ENCODE measurements at places on chromosomes 6 and 20. TPM values are rescaled to one million over a fixed set of nuclear protein-coding genes. Genes with fewer than 3 reads are reported as not detected.

The CYP39A1 gene
- total RNA-seq: 17.4 TPM

The TNFRSF21 gene
- total RNA-seq: 42.4 TPM

DNA sequence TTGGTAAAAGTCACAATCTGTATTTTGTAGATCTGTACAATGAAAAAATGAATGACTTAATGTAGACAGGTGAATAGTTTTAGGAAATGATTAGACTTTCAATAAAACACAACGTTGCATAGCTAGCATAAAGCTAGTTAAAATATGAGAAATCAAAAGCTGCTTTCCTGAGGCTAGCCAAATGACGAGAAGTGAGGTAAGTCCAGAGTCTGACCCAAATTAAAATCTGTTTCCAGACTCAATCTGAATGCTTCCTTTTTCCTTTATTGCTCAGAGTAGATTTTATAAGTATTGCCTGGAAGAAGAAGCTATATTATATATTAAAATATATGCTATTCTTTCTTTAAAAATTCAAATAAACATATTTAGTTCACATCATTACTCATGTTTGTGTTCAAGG is 615.4 kb downstream of the CD109 start:
- DNase-seq: no peak

DNA sequence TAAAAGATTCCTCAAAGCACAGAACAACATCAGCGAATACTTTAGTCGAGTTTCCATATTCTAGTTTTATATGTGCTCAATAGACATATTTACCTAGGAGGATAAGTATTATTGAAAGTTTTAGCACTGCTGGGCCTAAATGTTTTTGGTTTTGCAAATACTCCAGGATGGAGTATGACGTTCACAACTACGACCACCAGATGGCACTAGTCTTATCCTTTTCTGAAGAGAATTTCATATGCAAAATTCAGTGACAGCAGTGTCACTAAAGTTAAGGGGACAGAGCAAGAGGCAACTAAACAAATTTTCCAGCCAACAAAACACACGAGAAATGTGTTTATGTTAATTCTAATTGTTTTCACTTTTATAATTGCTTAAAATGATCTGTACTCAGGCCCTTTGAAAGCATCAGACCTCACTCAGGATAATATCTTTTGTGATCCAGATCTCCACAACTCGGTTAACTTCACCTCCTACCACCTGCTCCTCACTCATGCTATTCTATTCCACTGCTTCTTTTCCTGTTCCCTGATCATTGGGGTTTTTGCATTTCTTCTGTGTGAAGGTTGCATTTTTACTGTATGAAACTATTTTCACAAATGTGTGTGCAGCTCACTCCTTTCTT is 220.8 kb downstream of the TRDN start:
- peak; percentile 51 for DNase-seq

DNA sequence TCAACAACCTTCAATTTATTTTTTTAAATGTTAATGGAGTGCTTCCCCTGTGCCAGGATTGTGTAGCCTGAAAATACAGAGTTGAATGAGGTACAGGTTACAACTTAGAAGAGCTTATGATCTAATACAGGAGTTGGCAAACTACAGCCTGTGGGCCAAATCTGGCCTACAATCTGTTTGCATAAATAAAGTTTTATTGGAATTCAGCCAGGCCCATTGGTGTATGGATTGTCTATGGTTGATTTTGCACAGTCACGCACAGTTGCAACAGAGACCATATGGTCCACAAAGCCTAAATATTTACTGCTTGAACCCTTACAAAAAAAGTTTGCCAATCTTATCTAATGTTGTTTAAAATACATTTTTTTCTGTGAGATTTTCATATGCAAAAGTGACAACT is 177.3 kb upstream of the CCN2 start:
- DNase-seq: no peak

DNA sequence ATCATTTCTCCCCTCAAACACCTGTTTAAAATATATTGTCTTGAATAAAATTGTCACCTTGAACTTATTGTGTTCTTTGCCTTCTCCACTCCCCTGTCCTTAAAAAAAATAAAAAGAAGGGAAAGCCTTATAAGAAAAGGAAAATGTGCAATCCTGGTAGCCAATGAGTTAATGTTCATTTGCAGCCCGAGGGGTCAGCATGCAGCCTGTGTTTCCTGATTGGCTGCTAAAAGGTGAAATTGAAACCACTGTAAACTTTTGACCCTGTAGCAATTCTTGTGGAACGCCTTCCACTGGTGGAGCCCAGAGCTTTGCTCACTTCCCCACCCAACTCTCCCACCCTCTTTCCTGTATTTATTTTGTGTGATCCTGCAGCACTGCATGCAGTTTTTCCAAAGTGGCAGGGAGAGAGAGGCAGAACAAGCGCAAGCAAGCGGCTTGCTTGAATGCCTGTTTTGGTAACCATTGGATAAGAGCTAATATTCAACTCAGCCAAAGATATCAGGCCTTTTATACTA is 74.9 kb downstream of the NCOA3 start:
- DNase-seq: peak; percentile 69

Data from bronchial epithelial cell (primary cell).